Tongue (tissue), 3 donors: ENCODE measurements at places on chromosomes 13 and 19.

GRCh38 chr13:98511435-98511834 is 65.5 kb downstream of the STK24 start:
- DNase-seq, result no peak

- no peak for DNase-seq
Observed at GRCh38 chr13:99977334-99977911, 4.2 kb upstream of the ZIC2 start.

GRCh38 chr13:37889820-37890219 is 20.2 kb upstream of the TRPC4 start:
- DNase-seq, result no peak

DNA sequence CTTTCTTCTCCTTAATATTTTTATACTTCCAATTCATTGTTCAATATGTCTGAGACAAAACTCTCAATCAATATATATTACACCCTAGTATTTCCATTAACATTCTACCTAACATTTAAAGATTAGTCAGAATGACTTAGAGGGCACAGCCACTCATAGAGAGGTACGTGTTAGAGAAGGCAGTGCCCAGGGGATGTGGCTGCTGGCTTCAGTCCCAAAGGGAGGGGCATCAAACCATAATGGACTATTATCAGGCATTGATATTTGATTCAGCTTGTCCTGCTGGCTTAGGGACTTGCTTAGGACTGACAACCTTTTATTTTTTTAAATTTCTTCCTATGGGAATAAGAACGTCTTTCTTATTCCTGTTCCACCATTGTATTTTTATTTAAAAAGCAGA is 1392.0 kb upstream of the ATXN8OS start:
- no peak for DNase-seq

DNA sequence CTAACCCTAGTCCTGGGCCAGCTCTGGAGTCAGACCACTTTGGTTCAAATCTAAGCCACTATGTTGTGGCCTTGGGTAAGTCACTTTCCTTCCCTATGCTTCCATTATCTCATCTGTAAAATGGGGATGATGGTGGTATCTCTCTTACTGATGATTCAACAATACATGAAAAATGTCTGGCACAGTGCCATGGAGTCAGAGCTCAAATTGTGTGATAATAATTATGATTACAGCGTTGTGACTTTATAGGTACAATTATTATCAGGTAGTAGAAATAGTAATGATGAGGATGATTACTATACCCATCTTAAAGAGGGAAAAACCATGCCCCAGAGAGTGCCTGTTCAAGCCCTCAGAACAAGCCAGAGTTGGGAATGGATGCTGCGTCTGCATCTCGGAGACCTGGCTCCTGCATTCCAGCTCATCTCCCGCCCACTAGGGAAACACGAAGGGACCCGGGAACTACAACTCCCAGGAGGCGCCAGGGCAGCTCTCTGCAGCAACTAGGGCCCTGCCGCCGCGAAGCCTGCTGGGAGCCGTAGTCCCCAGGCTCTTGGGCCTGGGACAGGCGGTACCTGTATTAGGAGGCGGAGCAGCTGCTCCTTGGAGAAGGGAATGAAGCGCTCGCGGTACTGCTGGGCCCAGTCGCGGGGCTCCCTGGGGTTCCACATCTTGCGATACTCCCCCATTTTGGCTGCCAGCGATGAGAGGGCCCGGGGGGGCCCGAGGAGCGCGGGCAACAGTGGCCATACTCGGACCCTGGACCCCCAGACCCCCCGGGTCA is 832 bp downstream of the TMEM143 start:
- DNase-seq, result peak; percentile 98

DNA sequence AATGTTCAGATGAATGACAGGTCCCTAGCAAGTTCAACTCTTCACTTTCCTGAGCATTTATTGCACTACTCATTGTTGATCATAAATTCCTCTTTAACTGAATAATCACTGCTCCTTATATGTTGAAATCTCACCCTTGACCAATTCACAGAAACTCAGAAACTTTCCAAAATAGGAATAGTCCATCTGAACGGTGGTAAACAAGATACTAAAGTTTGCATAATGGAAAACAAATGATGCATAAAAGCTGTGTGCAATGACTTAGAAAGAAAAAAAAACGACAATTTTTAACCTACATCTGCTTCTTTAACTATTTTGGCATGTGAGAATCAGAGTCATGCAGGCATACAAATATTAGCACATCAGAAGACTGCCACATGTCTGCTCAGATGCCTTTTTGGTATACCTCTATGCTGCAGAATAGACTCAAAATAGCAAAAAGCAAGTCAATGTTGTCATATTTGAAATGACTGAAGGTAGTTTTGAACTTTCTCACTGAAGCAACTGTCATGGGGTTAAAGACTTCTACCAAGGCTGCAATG is 34.8 kb downstream of the SLC10A2 start:
- DNase-seq, result no peak

GRCh38 chr13:112983428-112984196 is 14.6 kb downstream of the MCF2L start:
- DNase-seq, result no peak

- peak; percentile 84 for DNase-seq
Observed at GRCh38 chr19:29714953-29715700, at the start of gene C19orf12. TSS of gene C19orf12 (minus strand) at chr19:29715261. CDS start at chr19:29708413, 6,848 bp downstream.

DNA sequence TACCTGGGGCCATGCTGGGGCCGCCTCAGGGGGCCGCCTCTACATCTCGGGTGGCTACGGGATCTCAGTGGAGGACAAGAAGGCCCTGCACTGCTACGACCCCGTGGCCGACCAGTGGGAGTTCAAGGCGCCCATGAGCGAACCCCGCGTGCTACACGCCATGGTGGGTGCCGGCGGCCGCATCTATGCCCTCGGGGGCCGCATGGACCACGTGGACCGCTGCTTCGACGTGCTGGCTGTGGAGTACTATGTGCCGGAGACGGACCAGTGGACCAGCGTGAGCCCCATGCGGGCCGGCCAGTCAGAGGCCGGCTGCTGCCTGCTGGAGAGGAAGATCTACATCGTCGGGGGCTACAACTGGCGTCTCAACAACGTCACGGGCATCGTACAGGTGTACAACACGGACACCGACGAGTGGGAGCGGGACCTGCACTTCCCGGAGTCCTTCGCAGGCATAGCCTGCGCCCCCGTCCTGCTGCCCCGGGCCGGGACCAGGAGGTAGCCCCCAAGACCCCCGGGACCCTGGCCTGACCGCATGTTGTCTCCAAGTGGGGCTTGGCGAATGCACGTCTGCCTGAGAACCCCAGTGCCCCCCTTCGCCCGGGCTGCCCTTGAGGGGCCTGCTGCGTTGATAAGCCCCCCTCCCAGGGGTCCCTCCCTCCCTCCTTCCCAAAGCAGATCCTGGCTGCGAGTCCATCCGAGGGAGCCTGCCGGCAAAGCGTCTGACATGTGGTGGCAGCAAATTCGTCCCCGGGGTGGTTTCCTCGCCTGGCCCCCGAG is 14.5 kb upstream of the CRTC1 start:
- no peak for DNase-seq

- DNase-seq, result no peak
Observed at GRCh38 chr19:3096902-3097326, 2.8 kb downstream of the GNA11 start.

- peak; percentile 72 for DNase-seq
Observed at GRCh38 chr13:37212826-37213225, 107.4 kb upstream of the CSNK1A1L start.

DNA sequence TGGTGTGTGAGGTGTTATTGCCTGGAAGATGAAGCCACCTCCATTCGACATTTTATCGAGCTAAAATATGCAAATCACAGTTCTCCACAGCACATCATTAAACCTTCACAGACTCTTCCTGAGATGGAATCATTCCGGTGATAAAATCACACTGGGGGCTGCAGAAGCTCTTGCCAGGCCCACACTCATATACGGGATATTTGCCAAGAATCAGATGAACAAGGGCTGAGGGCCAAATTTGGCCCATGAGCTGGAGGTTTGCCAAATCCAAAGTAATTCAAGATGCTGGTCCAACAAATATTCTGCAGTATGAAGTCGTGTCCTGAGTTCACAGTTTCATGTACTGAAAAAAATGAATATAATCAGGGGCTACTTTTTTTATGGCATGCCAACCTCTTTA is 16.7 kb upstream of the RXFP2 start:
- DNase-seq, result peak; percentile 68

DNA sequence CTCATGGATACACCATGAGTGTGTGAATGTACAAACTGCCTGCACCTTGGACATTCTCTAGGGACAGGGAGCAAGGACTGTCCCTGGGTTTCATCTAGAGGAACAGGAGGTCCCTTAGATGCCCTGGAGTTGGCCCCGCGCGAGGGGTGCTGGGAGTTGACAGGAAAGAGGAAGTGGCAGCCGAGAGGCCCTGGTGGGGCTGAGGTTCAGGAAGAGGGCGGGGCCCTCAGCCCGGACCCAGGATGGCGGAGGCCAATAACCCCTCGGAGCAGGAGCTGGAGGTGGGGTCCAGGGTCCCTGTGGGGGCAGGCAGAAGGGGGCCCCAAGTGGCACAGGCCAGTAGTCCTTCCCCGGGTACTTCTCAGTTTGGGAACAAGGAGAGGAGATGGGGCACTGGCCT is 6.9 kb downstream of the PKN1 start:
- peak; percentile 31 for DNase-seq

GRCh38 chr13:49996161-49996915 is 504 bp upstream of the TRIM13 start:
- DNase-seq, result peak; percentile 97

DNA sequence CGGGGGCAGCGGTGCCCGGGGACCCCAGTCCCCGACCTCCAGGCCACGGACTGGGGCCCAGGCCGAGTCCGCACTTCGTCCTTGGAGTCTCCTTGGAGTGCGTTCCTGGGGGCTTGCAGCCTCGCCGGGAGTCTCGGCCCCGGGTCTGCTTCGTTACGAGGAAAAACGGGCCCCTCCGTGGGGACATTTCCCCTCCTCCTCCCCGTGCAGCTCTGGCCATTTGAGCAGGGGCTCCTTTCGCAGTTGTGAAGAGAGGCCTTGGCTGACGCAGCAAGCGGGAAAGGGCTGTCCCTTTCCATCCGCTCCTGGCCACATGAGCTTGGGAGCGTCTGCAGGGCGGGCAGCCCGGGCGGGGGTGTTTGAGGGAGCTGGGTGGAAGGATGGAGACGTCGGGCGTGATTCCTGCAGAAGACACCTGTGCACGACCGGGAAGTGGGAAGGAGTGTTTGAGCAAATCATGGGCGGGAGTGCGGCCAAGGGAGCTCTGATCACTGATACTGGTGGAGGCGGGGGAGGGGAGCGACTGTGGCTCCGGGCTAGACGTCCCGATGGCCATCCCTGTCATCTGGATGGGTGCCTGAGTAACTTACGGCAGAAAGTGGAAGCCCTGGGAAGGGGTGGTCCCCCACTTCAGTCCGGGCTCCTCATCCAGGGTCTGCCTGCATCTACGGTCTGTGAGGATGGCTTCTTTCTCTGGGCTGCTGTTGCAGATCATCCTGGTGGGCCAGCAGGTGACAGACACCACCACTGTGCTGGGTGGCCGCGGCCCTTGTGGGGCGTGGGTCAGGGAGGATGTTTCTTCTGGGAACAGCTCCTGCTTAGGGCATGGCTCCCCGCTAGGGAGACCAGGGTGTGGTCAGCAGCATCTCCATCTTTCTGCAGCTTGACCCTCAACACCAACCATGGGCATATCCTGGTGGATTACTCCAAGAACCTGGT is 736 bp downstream of the GPI start:
- DNase-seq, result peak; percentile 56

- no peak for DNase-seq
Observed at GRCh38 chr13:60772726-60773125, 375.7 kb downstream of the TDRD3 start.

DNA sequence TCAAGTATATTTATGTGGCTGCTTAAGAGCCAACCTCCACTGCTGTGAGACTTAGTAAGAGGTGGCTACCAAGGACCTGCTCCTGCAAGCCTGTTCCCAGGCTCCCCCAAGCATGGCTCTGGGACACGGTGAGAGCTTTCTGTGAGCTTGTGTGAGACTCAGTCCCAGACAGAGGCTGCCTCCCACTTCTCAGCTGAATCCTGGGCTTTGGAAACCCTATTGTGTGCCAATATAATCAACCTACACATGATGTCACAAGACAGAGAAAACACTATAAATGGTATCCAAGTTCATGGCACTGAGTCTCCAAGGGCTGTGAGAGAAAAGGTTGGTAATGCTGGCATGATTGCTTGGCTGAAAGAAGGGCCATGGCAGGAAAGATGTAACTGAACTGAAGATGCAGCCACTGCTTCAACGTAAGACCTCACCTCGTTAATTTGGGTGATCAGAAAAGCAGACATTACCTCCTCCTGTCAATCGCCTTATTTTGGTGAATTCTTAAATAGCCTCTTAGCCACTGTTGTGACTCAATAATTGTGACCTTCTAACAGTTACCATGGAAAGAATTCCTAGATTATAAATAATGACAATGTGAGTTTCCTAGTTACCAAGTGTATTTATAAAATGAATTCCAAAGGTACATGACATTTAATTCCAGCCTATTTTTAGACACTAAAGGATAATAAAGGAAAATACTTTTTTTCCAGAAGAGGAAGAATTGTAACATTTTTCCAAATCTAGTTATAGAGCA is 332.0 kb downstream of the IRS2 start:
- DNase-seq, result no peak

GRCh38 chr19:41575998-41576397 is at the start of gene CEACAM21:
TSS of gene CEACAM21 (plus strand) at chr19:41576166. CDS start at chr19:41576275, 109 bp downstream.
- peak; percentile 11 for DNase-seq

- peak; percentile 80 for DNase-seq
Observed at GRCh38 chr19:49555600-49556411, 24.6 kb downstream of the NOSIP start.

GRCh38 chr13:29855009-29855408 is 4.6 kb upstream of the UBL3 start:
- DNase-seq, result no peak

DNA sequence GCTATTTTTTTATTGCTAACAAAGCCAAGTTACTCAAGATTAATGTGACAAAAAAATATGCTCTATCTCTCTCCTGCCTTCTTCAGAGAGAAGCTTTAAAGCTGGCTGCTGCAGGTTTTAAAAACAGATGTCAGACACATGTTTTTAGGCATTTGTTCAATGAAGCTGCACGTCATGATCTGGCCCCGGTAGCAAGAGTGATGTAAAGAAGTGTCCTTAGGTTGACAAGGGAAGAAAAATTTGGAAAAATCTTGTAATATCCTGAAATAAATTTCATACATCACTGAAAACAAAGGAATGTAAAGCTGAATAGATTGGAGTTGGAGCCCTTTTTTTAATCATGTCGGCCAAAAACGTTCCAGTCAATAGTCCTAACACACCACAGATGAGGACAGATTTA is 531.4 kb upstream of the NBEA start:
- peak; percentile 86 for DNase-seq

- no peak for DNase-seq
Observed at GRCh38 chr19:29271911-29272310, 59.0 kb upstream of the UQCRFS1 start.

DNA sequence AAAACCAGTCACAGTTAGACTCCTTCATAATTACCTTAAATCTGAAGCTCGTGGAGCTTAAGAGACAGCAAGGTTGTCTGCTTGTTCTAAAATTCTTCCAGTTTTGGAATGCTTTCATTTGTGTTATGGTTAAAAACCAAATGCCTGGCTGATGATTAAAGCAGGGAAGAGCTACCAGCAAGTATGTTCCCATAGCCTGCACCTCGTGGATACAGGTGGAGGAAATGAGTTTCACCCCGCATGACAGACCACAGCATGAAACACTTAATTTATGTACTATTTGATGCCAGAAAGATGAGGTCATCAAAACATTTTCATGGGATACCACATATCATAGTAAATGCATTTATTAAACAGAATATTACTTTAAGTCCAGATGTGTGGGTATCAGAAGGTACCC is 416 bp upstream of the DOCK9 start:
- DNase-seq, result peak; percentile 29
